Activated CD4-positive, alpha-beta T cell treated with anti-CD3 and anti-CD28 coated beads for 36 hours (primary cell): ENCODE measurements at places on chromosomes 16 and 17. TPM values are rescaled to one million over a fixed set of nuclear protein-coding genes. Genes with fewer than 3 reads are reported as not detected.

HOXB6 gene
- not detected for total RNA-seq

GRCh38 chr16:71565812-71566700, 10.8 kb downstream of the TAT start:
- DNase-seq: no peak

- DNase-seq: no peak
Measured at GRCh38 chr16:9665851-9666271, 516.4 kb downstream of the GRIN2A start.

DNA sequence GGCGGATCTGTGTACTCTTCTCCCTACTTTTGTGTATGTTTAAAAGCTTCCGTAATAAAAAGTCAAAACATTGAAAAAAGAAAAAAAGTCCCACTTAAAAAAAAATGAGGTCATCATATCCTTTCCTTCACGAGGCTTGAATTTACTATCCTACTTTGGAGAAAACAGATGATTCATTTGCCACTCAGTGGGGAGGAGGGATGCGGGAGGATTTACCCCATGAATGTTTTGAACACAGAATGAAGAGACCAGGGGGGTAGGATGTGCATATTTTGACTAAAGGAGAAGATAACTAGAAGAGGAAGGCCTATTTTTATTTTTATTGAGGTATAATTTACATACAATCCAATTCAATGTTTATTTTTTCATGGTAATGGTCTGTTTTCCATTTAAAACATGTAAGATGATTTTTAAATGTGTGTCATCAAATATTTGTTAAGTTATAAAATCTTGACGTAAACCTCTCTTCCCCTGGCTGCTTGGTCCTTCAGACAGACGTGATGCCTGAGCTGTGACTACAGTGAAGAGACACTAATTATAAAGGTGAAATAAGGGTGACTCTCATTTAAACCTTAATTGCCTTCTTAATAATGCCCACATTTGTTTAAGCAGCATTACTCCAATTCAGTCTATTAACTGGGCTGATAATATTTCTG, 135.4 kb upstream of the AXIN2 start:
- no peak for DNase-seq

DNA sequence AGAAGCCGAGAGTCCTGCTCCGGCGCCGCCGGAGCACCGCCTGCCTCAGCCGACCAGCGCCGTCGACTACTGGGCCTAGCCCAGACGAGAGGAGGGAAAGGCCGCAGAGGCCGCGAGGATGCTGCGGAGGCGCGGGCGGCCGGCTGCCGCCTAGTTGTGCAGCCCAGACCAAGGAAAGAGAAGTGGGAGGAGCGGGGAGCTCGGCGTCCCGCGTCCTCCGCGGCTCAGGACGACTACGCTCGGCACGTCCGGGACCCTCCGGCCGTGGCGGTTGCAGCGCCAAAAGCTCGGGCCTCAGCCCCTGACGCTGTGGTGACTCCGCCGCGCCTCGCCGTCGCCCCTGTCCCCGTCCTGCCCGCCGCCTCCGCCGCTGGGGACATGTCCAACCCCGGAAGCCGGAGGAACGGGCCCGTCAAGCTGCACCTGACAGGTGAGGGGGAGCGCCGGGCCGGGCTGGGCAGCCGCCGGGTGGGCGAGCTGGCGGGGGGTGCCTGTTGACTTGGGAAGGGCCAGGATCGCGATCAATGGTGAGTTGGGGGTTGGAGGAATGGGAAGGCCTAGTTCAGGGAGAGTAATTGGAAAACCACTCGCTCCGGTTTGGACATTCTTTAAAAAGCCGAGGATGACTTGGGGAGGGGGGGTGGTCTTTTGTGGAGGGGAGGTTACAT, 37.7 kb downstream of the RNF135 start:
- DNase-seq: peak; percentile 70

- peak; percentile 23 for DNase-seq
Measured at GRCh38 chr17:61495161-61495857, 43.1 kb downstream of the TBX4 start.

DNA sequence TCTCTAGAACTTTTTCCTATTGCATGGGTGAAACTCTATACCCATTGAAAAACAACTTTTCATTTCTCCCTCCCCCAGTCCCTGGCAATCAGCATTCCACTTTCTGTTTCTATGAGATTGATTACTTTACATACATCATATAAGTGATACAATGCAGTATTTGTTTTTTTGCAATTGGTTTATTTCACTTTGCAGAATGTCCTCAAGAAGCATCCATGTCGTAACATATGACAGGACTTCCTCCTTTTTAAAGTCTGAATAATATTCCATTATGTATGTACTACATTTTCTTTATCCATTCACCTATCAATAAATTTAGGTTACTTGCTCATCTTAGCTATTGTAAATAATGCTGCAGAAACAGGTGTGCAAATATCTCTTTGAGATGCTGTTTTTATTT, 8.8 kb downstream of the IL21R start:
- DNase-seq: no peak

FAM20A gene
- not detected for total RNA-seq

- DNase-seq: peak; percentile 13
Measured at GRCh38 chr17:40576113-40576740, 11.0 kb upstream of the CCR7 start.

DNA sequence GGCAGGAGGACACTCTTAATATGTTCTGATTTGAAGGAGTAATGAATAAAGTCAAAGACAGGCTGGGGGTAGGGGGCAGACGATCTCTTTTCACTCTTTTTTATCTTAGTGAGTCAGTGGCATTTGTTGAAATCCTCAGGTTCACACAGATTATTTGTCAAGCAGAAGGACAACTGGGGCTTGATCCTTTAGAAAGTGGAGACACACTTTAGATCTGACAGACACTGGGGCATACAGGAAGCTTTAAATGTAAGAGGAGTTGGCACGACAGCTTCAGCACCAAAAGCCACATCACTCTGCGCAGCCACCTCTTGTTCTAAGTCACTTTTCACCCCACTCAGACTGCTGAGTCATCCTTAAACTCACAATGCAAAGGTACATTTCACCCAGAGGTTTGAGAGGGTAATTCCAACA, 121.5 kb downstream of the STXBP4 start:
- peak; percentile 73 for DNase-seq

USH1G gene
- not detected for total RNA-seq

CMC2 gene
- total RNA-seq: 100.0 TPM

DNA sequence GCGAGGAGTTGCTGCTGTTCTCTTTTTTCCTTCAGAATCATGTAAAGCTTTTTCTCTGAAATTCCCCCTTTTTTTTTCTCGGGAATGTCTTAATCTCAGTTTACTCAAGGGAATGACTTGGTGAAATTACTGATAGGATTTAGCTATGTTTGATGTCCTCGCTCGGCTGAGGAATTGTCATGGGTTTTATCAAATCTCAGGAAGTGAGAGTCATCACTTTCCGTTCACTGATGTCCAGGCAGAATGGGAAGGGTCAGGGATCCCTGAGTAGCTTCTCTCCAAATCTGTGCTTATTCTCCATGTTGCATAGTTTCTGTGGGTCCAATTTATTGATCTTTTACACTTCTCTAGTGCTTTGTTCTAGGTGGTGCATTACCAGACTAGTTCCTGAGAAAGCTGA, 6.3 kb downstream of the IGSF6 start:
- no peak for DNase-seq

- DNase-seq: no peak
Measured at GRCh38 chr17:48527547-48527932, 3.3 kb downstream of the HOXB1 start.

DNA sequence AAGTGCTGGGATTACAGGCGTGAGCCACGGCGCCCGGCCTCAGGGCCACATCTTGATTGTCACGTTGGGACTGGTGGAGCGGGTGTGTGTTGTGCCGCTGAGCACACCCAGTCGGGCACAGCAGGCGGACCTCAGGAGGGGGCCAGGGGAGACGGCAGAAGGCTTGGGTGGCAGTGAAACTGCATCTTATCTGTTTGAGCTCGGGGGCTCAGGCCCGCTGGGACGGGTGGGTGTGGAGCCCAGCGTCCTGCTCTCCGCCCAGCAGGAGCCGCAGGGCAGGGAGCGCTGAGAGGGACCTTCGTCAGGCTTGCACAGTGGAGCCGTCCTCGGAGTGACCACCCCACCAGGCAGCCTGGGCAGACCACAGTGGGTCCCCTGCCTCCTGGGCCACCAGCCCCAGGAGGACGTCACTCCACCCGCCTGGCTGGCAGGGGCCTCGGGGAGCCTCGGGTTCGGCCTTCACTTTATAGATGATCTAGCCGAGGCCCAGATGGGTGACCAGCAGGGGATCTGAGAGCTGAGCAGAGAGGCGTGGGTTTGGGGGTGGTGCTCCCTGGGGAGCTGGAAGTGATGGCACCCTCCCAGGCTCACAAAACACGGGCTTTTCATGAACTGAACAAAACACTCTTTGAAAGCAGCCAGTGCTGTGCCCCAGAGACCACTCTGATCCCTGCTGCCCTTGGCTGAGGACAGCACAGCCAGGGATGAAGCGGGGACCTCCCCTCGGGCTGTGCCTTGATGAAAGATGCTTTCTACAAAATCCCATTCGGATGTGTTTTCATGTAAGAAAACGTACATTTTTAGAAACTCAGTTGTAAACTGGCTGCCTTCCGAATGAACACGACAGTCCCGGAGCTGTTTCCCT, 181.1 kb downstream of the SEC14L1 start:
- DNase-seq: no peak

GRCh38 chr17:3590231-3590630, 19.0 kb downstream of the TRPV1 start:
- DNase-seq: no peak

CLDN9 gene
- total RNA-seq: not detected

- no peak for DNase-seq
Measured at GRCh38 chr17:18988546-18989173, 15.9 kb downstream of the FAM83G start.

DNA sequence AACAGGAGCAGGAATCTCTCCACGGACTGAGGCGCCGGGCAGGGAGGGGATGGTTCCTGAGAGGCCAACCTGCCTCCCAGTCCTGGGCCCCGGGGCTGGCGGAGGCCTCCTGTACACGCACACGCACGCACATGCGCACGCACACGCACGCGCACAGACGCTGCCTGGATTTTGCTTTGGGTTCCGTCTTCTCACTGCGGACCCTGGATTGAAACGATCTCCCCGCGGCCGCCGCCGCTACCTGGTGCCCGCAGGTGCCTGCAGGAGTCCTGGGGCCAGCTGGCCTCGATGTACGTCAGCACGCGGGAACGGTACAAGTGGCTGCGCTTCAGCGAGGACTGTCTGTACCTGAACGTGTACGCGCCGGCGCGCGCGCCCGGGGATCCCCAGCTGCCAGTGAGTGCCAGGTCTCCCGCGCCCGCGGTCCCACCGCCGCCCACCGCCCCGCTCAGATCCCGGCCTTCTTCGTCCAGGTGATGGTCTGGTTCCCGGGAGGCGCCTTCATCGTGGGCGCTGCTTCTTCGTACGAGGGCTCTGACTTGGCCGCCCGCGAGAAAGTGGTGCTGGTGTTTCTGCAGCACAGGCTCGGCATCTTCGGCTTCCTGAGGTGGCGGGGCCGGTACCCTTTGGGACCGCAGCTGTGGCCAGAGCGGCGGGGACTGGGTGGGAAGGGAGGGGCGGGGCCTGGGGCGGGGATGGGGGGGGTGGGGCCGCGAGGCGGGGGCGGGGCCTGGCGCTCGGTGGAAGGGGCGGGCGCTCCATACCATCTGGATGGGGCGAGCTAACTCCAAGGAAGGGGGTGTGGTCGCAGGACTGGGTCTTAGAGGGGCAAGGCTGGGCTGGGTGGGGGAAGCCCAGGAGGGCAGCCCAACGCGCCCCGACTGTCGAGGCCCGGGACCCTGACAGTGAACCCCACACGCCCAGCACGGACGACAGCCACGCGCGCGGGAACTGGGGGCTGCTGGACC, 12.3 kb downstream of the CES4A start:
- peak; percentile 79 for DNase-seq

DNA sequence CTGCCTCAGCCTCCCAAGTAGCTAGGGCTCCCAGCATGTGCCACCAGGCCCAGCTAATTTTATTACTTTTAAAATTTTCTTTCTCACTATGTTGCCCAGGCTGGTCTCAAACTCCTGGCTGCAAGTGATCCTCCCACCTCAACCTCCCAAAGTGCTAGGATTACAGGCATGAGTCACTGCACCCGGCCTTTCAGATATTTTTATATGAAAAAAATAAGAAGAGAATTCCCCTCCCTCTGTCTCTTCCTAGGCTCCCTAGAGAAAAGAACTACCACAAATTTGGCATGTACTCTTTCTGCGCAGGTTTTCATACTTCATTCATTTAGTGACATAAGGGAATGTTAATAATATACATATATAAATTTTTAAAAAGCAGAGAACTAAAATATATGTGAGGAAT, 21.7 kb upstream of the SMURF2 start:
- DNase-seq: no peak

DNA sequence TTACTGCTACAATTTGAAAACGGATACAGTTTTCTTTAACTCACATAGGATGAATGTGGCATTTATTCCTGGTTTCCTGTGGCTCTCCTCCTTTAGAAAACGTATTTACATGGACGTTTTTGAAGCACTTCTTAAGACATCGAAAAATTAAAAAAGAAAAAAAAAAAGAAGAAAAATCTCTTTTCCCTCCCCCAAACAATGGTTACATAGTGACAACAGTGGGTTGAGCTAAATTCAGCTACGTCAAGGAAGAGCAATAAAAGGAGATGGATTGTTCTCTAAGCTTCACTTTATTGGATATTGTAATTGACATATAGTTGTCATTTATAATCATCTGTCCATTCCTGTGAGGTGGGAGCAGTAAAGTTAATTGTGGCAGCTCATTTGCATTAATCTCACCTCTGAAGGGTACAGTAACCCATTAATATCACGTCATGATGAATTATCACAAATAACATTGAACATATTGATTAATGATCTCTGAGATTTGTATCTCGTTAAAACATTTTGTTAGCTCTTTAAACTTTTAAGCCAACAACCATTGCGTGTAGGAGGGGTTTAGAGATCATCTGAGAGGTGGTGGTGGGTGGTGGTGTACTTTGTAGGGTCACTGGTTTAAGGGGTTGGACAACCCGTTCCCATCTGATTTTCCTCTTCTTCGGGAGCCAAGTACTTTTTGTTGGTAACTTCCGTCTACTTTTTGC, 184.2 kb downstream of the WWOX start:
- no peak for DNase-seq

DNA sequence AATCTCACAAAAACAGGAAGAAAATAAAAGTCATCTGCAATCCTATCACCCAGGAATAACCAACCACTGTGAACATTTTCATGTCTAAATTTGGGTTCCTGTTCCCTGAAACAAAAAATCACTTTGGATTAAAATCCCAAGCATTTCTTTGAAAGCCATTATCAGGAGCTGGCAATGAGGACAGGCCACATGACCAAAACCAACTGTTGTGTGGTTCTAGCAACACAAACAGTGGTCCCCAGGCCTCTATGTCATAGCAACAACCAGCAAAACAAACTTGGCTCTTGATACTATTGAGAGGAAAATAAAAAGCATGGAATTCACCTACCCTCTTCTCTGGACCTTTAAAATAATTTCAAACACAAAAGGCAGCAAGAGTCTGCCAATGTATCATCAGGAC, 252.5 kb downstream of the SLC39A11 start:
- no peak for DNase-seq

DNA sequence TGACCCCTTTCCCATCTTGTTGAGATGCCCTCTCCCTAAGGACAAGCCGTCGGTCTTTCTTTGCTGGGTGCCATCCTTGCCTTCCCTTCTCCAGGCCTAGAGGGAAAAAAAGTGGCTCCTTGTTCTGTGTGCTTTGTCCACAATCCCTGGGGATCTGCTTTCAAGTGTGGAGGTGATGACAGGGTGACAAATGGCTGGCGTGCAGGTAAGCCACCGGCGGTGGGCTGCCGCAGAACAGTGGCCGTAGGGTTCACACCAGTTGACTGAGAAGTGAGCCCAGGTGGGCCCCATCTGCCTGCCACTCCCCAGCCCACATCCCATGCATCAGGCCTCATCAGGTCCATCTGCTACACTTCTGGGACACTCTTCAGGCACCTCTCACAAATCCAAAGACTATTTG, 11.4 kb upstream of the CALB2 start:
- no peak for DNase-seq
